Central memory CD8-positive, alpha-beta T cell (primary cell): ENCODE measurements at places on chromosomes 1 and 21.

- no peaks in the 10 kb centered on the region for H3K27me3 ChIP-seq
- no peak for DNase-seq
- H3K36me3 ChIP-seq: no peaks in the 10 kb centered on the region
- no peak overlapping the region for H3K27ac ChIP-seq
- H3K4me1 ChIP-seq: no peaks in the 10 kb centered on the region
These were observed 55.0 kb downstream of the COL24A1 start for GRCh38 chr1:86101616-86102015.

DNA sequence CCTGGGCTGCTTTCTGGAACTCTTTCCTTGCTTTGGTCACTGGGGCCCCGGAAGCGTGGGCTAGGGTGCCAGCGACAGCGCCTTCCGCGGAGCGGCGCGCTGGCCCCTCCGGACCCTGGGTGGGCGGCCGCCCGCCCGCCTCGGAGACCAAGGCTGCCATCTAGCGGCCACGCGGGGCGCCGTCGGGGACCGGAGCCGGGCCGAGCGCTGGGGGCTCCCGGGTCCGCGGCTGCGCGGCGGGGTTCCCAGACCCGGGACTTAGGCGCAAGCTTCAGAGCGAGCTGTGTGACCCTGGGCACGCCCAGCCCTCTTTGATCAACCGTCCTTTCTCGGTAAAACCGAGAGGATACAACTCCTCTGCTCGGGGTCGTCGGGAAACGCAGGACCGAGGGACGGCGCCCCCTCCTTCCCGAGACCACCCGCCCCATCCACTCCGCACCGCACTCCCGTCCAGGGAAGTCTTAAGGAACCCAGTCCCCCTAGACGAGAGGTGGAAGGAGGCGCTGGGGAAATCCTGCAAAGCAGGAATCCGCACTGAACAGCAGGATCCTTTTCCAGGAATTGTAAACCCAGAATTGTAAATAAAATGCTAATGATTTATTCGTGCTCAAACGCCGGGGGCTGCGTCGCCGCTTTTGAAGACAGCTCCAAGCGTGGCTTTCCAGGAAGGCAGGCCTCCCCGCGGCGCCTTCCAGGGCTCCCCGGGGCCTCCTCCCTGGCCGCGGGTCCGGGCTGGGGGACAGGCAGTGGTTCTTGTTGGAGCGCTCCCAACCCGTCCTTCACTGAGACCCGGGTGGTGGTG lies 41.2 kb downstream of the RRAGC start:
- peak; percentile 21 for DNase-seq
- H3K4me1 ChIP-seq: no peaks in the 10 kb centered on the region
- H3K27ac ChIP-seq: no peak overlapping the region
- no peaks in the 10 kb centered on the region for H3K36me3 ChIP-seq
- H3K27me3 ChIP-seq: peaks cover 85% of the 10 kb centered on the region
- no peak overlapping the region for H3K4me3 ChIP-seq

DNA sequence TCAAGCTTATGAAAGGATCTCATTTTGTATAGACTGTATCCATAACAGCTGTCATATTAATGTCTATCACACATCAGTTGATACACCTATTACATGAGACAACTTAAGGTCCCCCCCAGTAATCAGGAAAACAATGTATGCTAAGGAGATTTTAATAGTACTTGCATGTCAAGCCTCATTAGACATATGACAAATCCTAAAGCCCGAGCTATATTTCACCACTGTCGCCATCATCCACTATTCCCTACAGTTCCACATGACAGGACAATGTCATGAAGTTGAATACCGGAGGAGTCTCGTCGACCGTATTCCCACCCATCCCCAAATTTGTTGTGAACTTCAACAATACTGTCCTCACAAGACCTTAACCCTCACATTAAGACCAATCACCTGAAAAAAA lies 3.4 kb downstream of the HMGN1 start:
- H3K36me3 ChIP-seq: peaks cover 52% of the 10 kb centered on the region
- H3K4me1 ChIP-seq: peaks cover 32% of the 10 kb centered on the region
- H3K27ac ChIP-seq: peak overlapping the region; percentile 58
- no peaks in the 10 kb centered on the region for H3K27me3 ChIP-seq
- no peak overlapping the region for H3K4me3 ChIP-seq

DNA sequence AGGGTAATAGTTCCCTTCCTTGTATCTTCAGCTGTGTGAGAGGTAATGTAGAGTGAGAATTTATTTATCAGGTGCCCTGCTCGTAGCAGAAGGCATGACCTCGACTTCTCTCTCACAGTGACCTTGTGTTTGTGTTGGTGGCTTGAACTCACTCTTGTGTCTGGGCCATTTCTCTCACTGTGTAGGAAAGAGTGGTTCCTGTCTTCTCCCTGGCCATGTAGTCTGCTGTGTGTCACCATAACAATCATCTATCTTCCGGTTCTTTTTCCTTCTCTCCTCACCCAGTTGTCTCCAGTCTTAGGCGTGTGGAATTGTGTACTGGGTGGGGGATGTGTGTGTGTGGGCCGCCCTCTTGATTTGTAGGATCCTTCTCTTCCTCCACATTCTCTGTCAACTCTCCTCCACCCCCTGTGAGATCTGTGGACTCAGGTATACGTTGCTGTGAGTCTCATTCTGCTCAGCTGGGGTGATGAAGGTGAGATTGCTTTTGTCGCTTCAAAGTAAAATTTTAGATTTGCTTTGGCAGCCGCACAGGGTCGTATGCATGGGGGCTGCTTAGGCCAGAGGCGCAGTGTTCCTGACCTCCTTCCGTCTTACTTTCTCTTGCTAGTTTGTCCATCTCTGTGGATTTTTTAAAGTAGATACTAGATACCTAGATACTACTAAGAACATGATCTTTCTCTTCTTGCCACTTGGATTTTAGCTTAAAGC lies 31.6 kb downstream of the MAPKAPK2 start:
- H3K36me3 ChIP-seq: peaks cover 20% of the 10 kb centered on the region
- peaks cover 88% of the 10 kb centered on the region for H3K4me1 ChIP-seq
- peak overlapping the region; percentile 74 for H3K4me3 ChIP-seq

GRCh38 chr1:171213559-171214454 lies 28.7 kb downstream of the FMO2 start:
- H3K27ac ChIP-seq: no peak overlapping the region
- no peak for DNase-seq
- peaks cover 12% of the 10 kb centered on the region for H3K27me3 ChIP-seq
- H3K36me3 ChIP-seq: no peaks in the 10 kb centered on the region
- H3K4me3 ChIP-seq: no peak overlapping the region

DNA sequence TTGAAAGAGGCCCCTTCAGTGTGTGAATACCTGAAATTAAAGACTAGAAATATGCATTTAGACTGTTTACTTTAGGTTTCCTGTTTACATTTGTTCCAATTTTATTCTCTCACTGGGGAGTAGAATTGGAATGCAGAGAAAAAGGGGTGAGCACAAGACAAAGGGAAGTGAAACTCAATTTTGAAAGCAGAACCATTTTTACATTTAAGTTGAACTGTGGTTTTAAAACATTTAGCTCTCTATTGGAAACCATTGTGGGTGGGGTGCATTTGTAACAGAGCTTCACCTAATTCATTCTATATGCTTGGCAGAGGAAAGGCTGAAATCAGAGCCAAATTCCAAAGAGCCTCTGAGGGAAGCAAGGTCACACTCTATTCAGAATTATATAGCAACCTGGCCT lies 235.3 kb upstream of the C1orf105 start:
- no peak overlapping the region for H3K4me3 ChIP-seq
- no peak for DNase-seq

DNA sequence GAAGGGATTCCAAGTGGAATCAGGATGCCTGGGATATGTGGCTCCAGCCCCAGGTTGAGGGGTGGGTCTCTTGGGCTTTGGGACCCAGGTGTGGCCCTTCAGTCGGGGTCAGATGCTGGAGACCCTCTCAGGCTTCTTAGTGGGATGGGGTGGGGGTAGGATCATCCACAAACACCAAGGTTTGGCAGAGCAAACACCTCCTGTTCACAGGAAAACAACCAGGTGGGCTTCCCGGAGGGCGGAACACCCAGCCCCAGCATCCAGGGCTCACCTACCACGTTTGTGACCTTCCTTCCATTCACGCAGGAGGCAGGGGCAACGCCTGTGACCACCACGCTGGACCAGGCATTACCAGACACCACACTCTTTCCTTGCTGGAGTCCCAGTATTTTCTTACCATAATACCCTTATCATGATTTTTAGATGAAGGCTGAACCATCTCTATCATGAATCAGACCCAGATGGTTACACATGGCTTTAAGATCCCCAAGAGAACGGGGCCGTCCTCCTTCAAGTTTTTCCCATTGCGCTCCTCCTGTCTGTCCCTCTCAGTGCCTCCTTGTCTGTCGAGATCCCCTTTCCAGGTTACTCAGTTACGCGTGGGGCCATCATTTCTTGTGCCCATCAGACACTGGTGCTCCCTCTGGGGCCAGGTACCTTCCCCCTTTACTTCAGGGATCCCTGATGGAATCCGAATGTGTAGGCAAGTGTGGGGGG lies 428.2 kb downstream of the NPHP4 start:
- no peak overlapping the region for H3K27ac ChIP-seq
- no peak for DNase-seq
- H3K27me3 ChIP-seq: peaks cover 42% of the 10 kb centered on the region

GRCh38 chr21:41429925-41430491 lies 4.0 kb downstream of the MX1 start:
- H3K36me3 ChIP-seq: peaks cover 23% of the 10 kb centered on the region
- no peak for DNase-seq
- no peaks in the 10 kb centered on the region for H3K27me3 ChIP-seq
- no peak overlapping the region for H3K27ac ChIP-seq
- H3K4me1 ChIP-seq: peaks cover 22% of the 10 kb centered on the region

- H3K4me1 ChIP-seq: no peaks in the 10 kb centered on the region
- H3K27me3 ChIP-seq: no peaks in the 10 kb centered on the region
These were observed 197.3 kb upstream of the IVNS1ABP start for GRCh38 chr1:185514311-185514710.

DNA sequence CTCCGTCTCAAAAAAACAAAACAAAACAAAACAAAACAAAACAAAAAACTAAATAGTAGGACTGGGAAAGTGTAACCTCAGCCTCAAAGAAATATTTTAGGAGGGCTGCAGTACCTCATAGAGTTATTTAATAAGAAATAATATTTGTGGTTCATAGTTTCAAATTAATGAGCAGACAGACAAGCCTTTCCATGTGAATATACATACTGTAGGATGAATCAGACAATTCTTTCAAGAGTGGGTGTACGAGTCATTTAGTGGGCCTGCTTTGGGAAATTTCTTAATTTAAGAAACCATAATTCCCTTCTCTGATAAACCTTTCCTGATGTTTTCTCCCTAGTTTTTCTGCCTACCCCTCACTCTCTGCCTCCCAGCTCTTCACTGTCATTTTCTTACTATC lies 52.5 kb downstream of the CDC14A start:
- peak overlapping the region; percentile 19 for H3K4me3 ChIP-seq
- no peaks in the 10 kb centered on the region for H3K27me3 ChIP-seq
- peaks cover 81% of the 10 kb centered on the region for H3K4me1 ChIP-seq
- no peak for DNase-seq

DNA sequence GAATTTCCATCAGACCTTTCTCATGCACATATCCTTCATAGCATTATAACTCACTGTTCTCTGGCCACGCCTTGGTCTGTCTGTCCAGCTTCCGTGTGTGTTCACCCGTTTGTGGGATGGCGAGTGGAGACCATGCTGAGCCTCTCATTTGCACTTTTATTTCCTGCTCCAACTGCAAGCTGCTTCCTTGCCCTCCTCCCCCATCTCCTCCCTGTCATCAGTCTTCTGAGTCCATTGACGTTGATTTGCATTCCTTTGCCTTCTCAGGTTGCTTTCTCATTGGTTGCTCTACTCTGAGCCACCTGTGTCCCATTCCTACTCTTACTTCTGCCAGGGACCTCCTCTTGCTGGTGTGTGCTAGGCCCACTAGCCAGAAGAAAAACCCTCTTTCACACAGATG lies 146.4 kb downstream of the NOS1AP start:
- no peak overlapping the region for H3K4me3 ChIP-seq
- no peaks in the 10 kb centered on the region for H3K4me1 ChIP-seq

GRCh38 chr21:31366825-31367224 lies 22.8 kb upstream of the TIAM1 start:
- H3K27me3 ChIP-seq: no peaks in the 10 kb centered on the region
- H3K4me3 ChIP-seq: no peak overlapping the region
- H3K27ac ChIP-seq: no peak overlapping the region

GRCh38 chr1:70221238-70222121 lies at the start of gene SRSF11:
SRSF11 (plus strand) TSS chr1:70221380; CDS start chr1:70221637, 257 bp downstream.
- peak; percentile 97 for DNase-seq
- H3K27me3 ChIP-seq: no peaks in the 10 kb centered on the region
- peak within 1 kb of the TSS; percentile 98 for H3K27ac ChIP-seq
- H3K4me1 ChIP-seq: peaks cover 31% of the 10 kb centered on the region

- no peaks in the 10 kb centered on the region for H3K27me3 ChIP-seq
- peaks cover 63% of the 10 kb centered on the region for H3K4me1 ChIP-seq
- H3K4me3 ChIP-seq: peak overlapping the region; percentile 1
- no peak for DNase-seq
- peaks cover 7% of the 10 kb centered on the region for H3K36me3 ChIP-seq
These were observed 5.2 kb downstream of the KRTAP10-8 start for GRCh38 chr21:44617071-44617501.

- no peak overlapping the region for H3K27ac ChIP-seq
- H3K27me3 ChIP-seq: no peaks in the 10 kb centered on the region
- H3K4me3 ChIP-seq: no peak overlapping the region
- H3K36me3 ChIP-seq: peaks cover 20% of the 10 kb centered on the region
- H3K4me1 ChIP-seq: peaks cover 6% of the 10 kb centered on the region
These were observed 25.6 kb upstream of the TMCO2 start for GRCh38 chr1:40221977-40222772.

- no peaks in the 10 kb centered on the region for H3K4me1 ChIP-seq
- H3K4me3 ChIP-seq: no peak overlapping the region
- H3K27ac ChIP-seq: no peak overlapping the region
- no peak for DNase-seq
These were observed 117.5 kb downstream of the PRDM16 start for GRCh38 chr1:3186526-3186921.

- H3K27me3 ChIP-seq: no peaks in the 10 kb centered on the region
- H3K36me3 ChIP-seq: peaks cover 12% of the 10 kb centered on the region
- H3K4me1 ChIP-seq: peaks cover 72% of the 10 kb centered on the region
- H3K27ac ChIP-seq: peak overlapping the region; percentile 96
- no peak for DNase-seq
These were observed 1.7 kb downstream of the KIF21B start for GRCh38 chr1:201021630-201022492.

- no peak overlapping the region for H3K4me3 ChIP-seq
- peaks cover 7% of the 10 kb centered on the region for H3K36me3 ChIP-seq
- no peak for DNase-seq
These were observed 8.8 kb upstream of the ZBTB18 start for GRCh38 chr1:244042293-244042692.

GRCh38 chr1:173050865-173051264 lies at the start of gene TNFSF18:
TNFSF18 (minus strand) TSS chr1:173050941; CDS start chr1:173050896, 45 bp downstream.
- H3K4me1 ChIP-seq: no peaks in the 10 kb centered on the region
- no peaks in the 10 kb centered on the region for H3K27me3 ChIP-seq
- H3K36me3 ChIP-seq: no peaks in the 10 kb centered on the region
- DNase-seq: no peak
- no peak within 1 kb of the TSS for H3K27ac ChIP-seq
